ENCODE measurements at places on chromosomes 2 and 18.

DNA sequence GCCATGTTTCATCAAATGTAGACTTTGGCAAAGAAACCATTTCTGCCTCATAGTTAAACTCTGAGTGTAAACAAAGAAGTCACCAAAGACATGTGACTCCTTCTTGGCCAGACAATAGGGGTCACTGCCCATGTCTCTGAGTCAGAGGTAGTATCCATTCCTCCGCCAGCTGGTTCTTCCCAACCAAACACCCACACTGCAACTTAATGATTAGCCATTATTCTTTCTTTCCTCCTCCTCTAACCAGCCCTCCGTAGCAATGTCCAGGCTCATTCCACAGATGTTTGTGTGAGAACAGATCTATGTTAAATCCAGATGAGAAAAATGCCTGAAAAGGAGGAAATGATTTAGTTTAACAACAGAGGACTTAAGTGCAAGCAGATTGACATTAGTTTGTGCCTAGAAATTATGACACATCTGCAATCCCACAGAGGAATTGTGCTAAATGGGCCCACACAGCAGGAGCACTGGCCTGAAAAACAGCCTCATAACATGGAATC lies 127.9 kb upstream of the SH3BP4 start:
- no peak for DNase-seq

DNA sequence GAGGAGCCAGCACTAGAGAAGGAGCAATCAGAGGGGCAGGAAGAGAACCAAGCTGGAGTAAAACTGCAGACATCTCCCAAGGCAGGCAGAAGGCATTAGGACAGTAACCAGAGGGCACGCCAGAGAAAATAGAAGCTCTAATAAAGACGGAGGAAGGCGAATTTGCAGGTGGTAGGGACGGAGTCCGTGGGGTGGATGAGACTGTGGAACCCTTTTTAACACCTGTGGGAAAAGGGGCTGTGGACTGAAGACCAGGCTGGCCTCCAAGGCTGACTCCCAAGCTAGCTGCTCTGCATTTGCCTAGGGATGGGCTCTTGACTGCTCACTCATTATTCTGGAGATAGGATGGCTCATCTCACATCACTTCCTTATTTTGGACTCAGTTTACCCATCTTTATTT lies 49.5 kb downstream of the SLC4A1AP start:
- DNase-seq = no peak

- no peak for DNase-seq
Measured at GRCh38 chr2:101850450-101850849, 141.3 kb upstream of the IL1R2 start.

DNA sequence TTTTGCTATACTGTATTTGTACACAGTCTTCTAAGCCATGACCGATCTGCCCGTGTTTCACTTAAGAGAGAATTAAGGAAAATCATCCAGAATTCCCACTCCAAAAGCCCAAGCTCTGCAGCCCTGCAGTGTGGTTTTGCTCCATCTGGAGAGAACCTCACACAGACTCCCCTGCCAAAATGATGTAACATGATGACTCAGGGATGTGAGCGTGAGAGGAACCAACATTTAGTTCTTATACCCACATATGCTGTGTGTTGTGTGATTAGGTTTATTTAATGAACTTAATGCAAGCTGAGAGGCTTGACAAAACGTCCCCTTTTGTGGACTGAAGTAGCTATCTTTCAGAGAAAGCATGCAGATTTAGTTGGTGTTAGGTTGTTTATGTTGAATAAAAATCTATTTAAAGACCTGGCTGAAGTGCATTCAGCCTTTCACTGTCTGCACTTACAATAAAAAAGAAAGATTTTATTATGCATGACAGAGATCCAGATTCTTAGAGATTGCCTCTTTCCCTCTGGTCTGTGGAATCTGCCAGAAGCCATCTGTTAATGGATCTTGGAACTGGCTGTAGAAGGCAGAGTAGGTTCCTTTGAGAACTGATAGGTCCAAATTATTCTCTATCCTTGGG lies 6.3 kb downstream of the RAB12 start:
- no peak for DNase-seq

DNA sequence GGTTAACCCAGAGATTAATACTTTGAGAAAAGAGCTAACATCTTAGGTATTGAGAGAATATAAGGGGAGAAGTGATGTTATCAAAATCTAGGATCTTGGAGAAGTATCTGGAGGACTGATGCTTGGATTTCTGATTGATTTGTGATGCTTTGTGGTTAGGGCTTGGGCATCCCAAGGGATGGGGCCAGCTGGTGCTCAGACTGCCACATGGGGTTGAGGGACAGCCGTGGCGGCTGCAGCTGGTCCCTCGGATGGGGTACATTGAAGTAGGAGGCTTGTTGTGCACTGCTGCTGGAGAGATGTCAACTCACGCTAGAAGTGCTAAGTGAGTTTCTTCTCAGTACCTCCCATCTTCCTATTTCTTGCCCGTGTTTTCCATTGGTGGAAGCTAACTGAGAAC lies 22.4 kb downstream of the HRH4 start:
- DNase-seq = no peak

Data from activated T-helper 1 cell treated with anti-CD3 and anti-CD28 coated beads, Interleukin-2, amount 50 U/mL, for 16 hours (primary cell).